ENCODE measurements at places on chromosomes 3 and 15. TPM values are rescaled to one million over a fixed set of nuclear protein-coding genes. Genes with fewer than 3 reads are reported as not detected.

Gene P2RY1
- polyA plus RNA-seq: not detected

Gene IGSF11
- not detected for polyA plus RNA-seq

DNA sequence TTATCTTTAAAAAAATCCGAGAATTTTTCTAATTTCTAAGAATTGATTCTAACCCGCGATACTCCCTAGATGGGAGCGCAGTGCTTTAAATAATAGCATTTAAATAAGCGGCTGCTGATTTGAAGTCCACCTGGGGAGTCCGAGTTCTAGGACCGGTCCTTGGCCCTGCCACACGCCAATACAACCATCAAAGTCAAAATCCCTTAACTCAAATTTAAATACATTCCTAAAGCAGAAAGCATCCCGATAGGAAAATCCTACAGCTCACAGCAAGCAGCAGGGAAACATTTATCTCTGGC, 508 bp upstream of the ECT2 start:
- no peak for DNase-seq

- no peak for DNase-seq
These were observed 391.6 kb upstream of the DPPA4 start for GRCh38 chr3:109728861-109729494.

GRCh38 chr3:142154186-142154585, 4.8 kb upstream of the TFDP2 start:
- DNase-seq: no peak

DNA sequence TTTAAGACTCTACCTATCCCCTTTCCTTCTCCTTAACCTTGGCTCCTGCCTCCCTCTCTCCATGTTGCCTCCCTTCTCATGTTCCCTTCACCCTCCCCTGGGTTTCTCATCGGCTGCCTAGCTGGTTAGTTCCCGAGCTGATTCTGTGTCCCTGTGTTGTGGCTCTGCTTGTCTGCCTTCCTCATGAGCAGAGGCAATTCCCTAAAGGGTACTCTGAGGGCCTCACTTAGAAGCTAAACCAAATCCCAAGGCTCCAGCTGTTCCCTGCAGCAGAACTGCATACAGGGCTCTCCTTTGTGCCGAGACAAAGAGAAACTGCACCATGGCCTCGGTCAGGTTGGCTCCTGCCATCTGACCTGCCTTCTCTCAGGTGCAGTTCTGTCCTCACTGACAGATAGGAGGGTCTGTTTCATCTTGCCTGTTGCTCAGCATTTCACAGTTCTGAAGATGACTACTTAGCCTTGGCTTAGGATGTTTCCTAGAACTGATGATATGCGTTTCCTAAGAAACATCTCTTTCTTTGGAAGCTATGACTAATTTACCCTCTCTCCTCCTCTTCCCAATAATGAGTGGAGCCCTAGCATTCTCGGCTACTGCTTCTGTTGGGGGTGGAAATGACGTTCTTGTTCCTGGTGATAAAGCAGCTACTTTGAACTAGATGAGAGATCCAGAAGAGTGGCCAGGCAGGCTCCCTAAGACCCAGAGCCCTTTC, 27.1 kb downstream of the DUOX1 start:
- no peak for DNase-seq

GRCh38 chr15:73258271-73259108, 110.3 kb downstream of the HCN4 start:
- DNase-seq: no peak

GRCh38 chr15:90031231-90031791, 30.2 kb downstream of the ZNF710 start:
- no peak for DNase-seq

GRCh38 chr3:126847061-126847460, 135.9 kb upstream of the PLXNA1 start:
- no peak for DNase-seq

DNA sequence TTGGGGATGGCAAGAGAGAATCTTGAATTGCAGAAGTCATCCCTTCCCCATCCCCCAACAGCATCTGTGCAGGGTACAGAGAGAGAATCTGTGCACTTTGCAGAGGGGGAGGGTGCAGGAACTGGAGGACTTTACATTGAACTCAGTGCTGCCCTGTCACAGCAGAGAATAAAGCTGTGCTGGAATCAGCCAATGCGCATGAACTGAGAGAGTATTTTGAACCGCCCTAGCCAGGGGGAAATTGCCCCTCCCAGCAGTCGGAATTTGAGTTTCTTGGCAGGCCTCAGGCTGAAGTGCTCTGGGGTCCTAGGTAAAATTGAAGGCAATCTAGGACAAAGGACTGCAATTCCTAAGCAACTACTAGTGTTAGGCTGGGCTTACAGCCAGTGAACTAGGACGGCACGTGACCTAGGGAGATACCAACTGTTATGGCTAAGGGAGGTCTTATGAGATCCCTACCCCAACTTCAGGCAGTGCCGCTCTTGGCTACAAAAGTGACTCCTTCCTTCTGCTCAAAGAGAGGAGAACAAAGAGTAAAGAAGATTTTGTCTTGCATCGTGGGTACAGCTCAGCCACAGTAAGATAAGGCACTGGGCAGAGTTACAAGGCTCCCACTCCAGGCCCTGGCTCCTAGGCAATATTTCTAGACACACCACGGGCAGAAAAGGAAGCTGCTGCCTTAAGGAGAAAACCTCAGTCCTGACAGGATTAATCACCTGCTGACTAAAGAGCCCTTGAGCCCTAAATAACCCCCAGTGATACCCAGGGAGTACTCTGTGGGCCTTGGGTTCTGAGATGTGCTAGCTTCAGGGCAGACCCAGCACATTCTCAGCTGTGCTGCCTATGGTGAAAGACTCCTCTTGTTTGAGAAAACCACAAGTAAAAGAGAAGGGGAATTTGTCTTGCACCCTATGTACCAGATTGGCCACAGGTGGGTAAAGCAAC, 300.5 kb upstream of the ALCAM start:
- no peak for DNase-seq

Measured in HepG2 (cell line).